ENCODE measurements at places on chromosomes 3 and 15.
A peak's percentile ranks its signal among the peaks of the same experiment; 100 is the strongest.

DNA sequence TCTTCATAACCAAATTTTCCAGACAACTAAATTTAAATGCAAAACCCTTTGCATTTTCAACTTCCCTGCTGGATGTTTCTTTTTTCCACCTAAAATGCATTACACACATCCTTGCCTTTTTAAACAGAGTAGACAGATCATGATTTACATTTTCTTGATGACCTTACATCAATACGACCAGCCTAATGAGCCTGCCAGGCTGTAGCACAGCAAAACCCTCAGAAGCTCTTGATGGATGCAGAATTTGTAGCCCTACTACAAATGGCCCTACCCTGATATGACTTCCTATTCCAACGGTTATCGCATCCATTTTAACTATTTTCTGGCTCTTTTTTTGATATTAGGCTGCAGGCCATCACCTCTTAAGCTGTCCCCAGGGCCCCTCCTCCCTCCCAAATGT lies 66.3 kb downstream of the NTRK3 start:
- DNase-seq = no peak

DNA sequence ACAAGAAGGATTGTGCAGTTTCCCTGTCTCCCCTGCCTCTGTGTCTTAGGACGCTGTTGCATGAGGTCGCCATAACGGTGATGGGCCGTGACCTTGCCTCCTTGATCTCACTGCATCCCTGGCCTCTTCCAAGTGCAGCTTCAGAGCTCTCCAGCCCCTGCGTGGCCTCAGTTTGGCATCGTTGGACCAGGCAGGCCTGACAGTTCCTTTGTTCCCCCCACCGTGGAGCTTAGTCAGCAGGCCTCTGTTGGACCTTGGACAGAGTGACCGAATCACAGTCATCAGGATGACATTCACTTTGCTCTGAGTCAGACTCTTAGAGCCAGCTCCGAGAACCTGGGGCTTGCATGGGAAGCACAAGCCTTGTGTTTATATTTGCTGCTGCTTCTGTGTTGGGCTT lies 139.4 kb downstream of the OPA1 start:
- DNase-seq = no peak

GRCh38 chr15:70043590-70043989 lies 54.1 kb downstream of the TLE3 start:
- DNase-seq = no peak

GRCh38 chr3:129341331-129342141 lies 62.9 kb downstream of the HMCES start:
- no peak for DNase-seq

- no peak for DNase-seq
Observed at GRCh38 chr3:127467391-127467790, 123.1 kb downstream of the TPRA1 start.

DNA sequence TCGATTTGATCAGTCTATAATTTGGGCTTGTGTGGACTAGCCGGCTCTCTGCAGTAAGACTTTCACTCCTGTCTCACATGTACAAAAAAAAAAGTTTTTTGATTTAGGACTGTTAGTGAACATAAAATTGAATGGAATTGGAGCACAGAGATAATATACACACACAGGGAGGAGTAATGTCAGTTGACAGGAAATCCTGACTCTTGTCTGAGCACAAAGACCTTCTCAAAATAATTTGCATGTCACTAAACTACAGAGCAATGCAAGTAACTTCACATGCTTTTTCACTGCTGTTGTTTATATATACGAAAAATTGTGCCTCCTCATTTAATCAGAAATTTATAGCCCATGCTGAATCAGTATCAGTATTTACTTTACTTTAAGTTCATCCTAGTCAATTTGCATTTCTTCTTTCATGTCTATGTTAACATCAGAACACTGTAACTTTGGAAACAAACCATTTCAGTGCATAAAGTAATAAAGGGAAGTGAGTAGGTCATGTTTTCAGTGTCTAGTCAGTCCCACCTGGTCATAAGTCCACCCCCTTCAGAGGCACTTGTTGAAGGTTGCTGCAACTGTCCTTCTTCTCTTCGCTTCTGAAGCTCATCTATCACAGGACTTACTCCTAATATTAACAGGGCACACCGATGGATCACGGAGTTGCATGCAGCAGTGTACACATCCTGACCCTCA lies 115.8 kb downstream of the FBXL22 start:
- DNase-seq = no peak

- no peak for DNase-seq
Observed at GRCh38 chr3:51720292-51721061, 13.6 kb downstream of the GRM2 start.

GRCh38 chr3:31777887-31778286 lies 203.2 kb downstream of the OSBPL10 start:
- DNase-seq = peak; percentile 27

All from OCI-M1 (cell line).